LHCN-M2 (cell line): ENCODE measurements at places on chromosomes 2 and 18. TPM values are rescaled to one million over a fixed set of nuclear protein-coding genes. Genes with fewer than 3 reads are reported as not detected.
A peak's percentile ranks its signal among the peaks of the same experiment; 100 is the strongest.

Gene DSG1
- not detected in 2 replicates for total RNA-seq

Gene DSG2
- total RNA-seq = under 0.01 TPM in 2 replicates

Gene BCL2
- total RNA-seq = 2.2 and 2.5 TPM in 2 replicates

Gene SLC35F5
- 71.1 and 74.3 TPM in 2 replicates for total RNA-seq

Gene INHA
- not detected in 2 replicates for total RNA-seq

Gene GPR39
- 2.6 and 3.8 TPM in 2 replicates for total RNA-seq

- no peak for DNase-seq
These were observed 120.6 kb downstream of the PLB1 start for GRCh38 chr2:28616396-28616999.

DNA sequence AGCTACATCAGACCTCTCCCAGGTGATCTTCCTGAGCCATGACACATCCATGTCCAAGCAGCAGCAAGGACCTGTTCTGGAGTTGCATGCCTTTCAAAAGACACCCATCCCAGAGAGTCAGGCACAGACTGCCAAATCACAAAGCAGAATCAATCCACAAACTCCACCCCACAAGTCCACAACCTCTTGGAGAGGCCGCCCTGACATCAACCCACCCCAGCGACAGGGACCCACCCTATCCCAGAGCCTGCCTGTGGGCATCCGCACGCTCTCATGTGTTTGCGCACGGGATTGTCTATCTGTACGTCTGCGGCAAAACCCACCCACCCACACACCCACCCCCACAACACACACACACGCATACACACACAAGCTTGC lies 11.9 kb downstream of the SMAD7 start:
- DNase-seq = no peak

DNA sequence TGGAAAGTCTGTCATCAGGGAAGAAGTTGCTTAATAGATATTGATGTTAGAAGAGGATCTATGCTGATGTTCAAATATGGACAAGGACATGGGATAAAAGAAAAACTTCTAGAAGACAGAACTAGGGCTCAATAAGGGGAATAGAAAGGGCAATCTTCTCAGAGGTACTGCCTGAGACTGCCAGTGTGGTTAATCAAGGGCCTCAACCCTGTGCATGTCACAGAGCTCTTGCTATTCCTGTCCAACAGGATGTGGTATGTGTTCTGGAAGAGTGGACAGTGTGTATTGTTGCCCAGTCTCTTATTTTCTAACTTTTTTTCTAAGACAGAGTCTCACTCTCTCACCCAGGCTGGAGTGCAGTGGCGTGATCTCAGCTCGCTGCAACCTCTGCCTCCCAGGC lies 27.8 kb upstream of the RNF125 start:
- no peak for DNase-seq

- no peak for DNase-seq
These were observed 18.1 kb upstream of the DNAH7 start for GRCh38 chr2:196086517-196087368.

- DNase-seq = peak; percentile 87
These were observed 46.8 kb downstream of the EPG5 start for GRCh38 chr18:45920367-45920766.

GRCh38 chr2:216583606-216584005 lies 49.6 kb upstream of the IGFBP2 start:
- peak; percentile 26 for DNase-seq

DNA sequence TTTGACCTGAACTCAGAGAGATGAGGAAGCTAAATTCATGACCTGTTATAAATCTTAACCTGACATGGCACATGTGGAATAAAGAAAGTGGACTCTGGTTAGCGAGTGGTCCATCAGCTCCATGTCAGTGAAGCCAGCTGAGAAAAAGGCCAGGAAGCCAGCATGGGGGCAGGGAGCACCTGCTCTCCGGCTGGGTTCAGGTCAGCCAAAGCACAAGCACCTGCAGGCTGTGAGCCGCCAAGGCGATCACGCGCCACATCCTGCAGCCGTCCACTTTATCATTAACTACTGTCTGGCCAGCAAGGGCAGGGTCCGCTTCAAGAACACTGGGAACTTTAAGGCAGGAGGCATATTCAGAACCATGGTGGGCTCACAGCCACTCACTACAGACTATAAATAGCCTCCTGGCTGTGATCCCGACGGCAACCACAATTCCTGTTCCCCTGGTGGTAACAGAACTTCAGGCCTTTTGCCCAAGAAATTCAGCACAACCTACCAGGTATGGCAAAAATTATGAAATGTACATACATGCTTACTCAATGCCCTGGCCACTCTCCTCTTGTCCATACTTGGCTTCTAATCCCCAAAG lies 35.5 kb downstream of the ACVR1 start:
- DNase-seq = peak; percentile 32

GRCh38 chr2:25421289-25421688 lies 79.6 kb upstream of the DNMT3A start:
- DNase-seq = no peak

GRCh38 chr18:7568426-7568825 lies 1.3 kb downstream of the PTPRM start:
- no peak for DNase-seq

DNA sequence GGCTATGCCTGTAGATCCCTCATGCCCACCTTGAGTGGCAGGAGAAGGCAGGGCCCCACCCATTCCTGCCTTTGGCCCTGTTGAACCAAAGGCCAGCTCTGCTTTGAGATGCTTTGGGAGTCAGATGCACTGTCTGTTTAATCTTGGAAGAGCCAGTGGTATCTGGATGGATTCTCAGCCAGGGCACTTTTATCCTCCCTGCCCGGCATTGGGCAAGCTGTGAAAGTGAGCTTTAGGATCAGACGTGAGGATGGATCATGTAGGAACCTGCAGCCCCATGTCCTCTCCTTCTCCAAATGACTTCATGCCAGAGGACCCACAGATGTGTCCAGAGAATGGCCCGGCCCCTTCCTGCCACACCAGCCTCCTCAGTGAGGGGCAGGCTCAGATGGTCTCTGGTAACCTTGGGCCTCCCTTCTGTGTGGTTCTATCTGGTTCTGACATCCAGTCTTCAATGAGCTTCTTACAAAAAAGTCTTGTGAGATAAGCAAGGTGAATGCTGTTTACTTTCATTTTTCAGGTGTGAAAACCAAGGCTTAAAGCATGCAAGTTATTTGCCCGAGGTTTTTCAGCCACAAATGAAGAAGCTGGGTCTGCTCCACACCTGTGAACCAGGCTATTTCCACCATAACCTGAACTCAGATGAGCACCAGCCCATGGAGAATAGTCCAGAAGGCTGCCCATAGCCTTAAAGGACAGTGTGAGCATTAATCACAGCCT lies 123.8 kb downstream of the KCTD1 start:
- DNase-seq = no peak
